Left ventricle myocardium inferior (tissue), 1 donor: ENCODE measurements at places on chromosomes 4 and X. TPM values are rescaled to one million over a fixed set of nuclear protein-coding genes. Genes with fewer than 3 reads are reported as not detected.

DNA sequence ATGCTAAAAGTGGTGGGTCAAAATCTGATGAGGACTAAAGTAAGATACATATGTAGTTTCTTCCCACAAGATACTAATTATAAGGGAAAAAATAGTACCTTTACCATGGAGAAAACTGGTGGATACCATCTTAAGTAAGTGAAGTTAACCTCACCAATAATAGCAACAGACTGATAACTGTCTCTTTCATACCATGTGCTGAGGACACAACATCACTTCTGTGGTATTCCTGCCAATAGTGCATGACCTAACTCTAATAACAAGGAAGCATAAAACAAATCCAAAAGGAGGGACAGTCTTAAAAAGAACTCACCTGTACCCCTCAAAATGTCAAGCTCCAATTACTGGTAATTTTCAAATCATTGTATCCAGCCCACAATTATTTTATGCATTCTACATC is 8.8 kb downstream of the UFSP2 start:
- H3K27me3 ChIP-seq: no peaks in the 10 kb centered on the region
- H3K36me3 ChIP-seq: peaks cover 72% of the 10 kb centered on the region
- no peak for DNase-seq

DNA sequence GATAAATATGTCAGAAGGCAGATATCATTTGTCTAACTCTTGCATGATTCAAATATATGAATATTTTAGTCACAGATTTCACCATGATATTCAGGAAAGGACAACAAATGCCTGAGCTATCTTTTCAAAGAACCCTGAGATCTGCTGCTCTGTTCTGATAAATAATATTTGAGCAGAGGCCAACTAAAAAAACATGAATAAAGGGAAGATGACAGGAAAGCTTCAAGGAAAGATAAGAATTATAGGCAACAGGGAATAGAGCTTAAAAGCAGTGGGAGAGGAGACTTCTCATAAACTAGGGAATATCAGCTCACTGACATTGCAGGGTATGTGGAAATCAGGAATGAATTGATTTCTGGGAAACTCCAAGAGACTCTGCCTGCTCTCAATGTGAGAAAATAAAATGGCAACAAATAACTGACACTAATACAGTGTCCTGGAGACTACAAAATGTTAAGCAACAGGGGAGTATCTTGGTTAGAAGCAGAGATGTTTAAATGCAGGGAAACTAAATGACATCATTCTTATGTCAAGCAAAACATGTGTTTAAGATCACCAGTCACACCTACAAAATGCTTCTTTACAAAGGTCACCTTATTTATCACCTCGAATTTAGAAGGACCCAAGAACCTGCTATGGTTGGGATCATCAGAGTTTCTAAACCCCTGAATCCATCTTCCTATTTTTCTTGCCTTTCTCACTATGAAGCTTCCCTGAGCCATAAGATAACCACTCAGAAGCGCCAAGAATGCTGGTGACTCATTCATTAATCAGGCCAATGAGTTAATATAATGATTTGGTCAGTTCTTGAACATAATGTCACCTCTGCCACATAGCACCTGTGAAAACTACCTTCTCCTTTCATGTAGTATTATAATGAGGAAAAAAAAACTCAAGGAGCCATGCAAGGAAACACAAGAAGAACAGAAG is 78.1 kb downstream of the NDST3 start:
- H3K4me3 ChIP-seq: no peak overlapping the region
- no peak for DNase-seq
- no peaks in the 10 kb centered on the region for H3K27me3 ChIP-seq
- no peaks in the 10 kb centered on the region for H3K4me1 ChIP-seq
- no peak overlapping the region for H3K27ac ChIP-seq
- no peaks in the 10 kb centered on the region for H3K36me3 ChIP-seq

- no peak overlapping the region for H3K4me3 ChIP-seq
- peaks cover 10% of the 10 kb centered on the region for H3K36me3 ChIP-seq
- H3K4me1 ChIP-seq: no peaks in the 10 kb centered on the region
- no peaks in the 10 kb centered on the region for H3K27me3 ChIP-seq
- no peak overlapping the region for H3K27ac ChIP-seq
Observed at GRCh38 chr4:98334461-98334860, 73.3 kb downstream of the RAP1GDS1 start.

DNA sequence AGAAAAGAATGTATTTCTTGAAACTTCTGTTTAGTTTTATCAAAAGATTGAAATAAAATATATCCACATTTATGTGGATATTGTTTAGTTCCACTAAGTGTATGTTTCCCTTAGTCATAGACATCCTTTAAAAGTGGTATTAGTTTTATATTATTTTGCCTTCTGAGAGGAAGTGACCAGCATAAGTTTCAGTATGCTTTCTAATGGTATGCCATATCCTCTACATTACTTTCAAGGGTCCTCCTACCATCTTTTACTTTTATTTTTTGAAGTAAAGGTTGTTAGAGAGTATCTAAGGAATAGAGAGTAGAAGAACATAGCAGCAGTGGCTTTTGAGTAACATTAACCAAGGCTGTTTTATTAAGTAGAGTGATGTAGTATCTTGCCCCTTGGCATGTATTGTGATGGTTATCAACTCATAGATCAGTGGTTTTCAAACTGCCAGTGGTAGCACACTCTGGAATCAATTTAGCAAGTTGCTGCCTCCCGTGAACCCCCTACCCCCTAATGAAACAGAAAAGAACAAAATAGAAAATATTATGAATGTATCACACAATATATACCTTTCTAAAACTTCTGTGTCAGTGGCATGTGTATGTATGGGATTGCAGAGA is 44.8 kb downstream of the RBPJ start:
- DNase-seq: no peak
- H3K27ac ChIP-seq: no peak overlapping the region
- H3K36me3 ChIP-seq: no peaks in the 10 kb centered on the region
- no peaks in the 10 kb centered on the region for H3K27me3 ChIP-seq

DNA sequence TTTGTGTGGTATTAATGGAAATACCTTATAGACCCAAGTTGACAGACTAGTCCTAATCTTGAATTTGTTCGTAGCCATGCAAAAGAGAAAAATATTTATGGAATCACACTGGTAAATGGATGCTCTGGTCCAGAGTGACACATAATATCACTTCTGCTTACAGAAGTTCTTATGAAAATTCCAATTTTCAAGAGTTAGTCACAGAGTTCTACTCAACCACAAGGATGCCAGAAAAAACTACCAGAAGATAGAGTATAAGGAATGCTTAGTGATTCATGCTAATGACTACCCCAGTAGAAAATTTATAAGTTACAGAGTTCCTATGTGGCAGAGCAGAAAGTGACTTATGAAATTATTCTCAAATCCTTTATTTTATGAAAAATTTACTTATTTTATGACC is 1384.8 kb downstream of the FAM133A start:
- no peak overlapping the region for H3K4me3 ChIP-seq
- no peaks in the 10 kb centered on the region for H3K27me3 ChIP-seq
- no peak for DNase-seq
- H3K4me1 ChIP-seq: no peaks in the 10 kb centered on the region
- H3K27ac ChIP-seq: no peak overlapping the region

GRCh38 chr4:107213880-107214279 is 177.8 kb upstream of the DKK2 start:
- H3K4me1 ChIP-seq: no peaks in the 10 kb centered on the region
- no peak overlapping the region for H3K27ac ChIP-seq
- no peak overlapping the region for H3K4me3 ChIP-seq
- no peaks in the 10 kb centered on the region for H3K27me3 ChIP-seq

TLR3 gene
- 4.9 TPM for total RNA-seq
